ENCODE measurements at places on chromosomes 2 and 18.

- peaks cover 5% of the 10 kb centered on the region for H3K27me3 ChIP-seq
- H3K4me3 ChIP-seq = no peak overlapping the region
- H3K36me3 ChIP-seq = no peaks in the 10 kb centered on the region
- H3K27ac ChIP-seq = no peak overlapping the region
These were observed 57.4 kb upstream of the EPB41L3 start for GRCh38 chr18:5601188-5601624.

DNA sequence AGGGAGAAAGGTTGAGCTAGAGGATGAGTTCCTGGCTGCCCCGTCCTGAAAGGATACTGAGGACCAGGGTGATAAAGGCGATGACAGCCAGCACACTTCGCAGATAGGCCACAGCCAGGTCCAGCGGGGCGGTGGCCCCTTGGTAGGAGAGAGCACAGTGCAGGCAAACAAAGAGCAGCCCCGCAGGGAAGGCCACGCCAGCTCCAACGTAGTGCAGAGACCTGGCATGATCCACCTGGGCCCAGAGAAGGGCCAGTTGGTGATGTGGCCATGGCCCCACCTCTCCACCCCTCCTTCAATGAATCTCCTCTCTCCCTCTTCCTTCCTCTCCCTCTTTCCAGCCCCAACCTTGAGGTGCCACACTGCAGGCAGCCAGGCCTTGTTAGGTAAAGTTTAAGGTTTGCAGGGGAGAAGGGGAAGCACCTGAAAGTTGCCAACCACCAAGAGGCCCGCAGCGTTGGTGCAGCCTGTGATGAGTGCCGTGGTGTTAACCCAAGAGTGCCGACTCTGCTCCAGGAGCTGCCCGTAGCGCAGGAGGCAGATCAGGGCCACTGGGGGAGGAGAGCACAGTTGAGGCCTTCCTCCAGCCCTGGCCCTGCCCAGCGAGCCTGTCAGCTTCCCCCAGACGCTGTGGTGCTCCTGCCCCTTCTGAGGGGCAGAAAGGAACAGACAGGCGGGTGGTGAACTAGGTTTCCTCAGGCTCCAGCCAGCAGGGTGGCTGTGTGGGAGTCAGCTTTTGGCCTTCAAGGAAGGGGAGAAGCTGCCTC is 2.8 kb downstream of the TMEM150A start:
- H3K36me3 ChIP-seq = peaks cover 14% of the 10 kb centered on the region
- no peak overlapping the region for H3K4me3 ChIP-seq
- no peak for DNase-seq
- peaks cover 37% of the 10 kb centered on the region for H3K4me1 ChIP-seq
- no peak overlapping the region for H3K27ac ChIP-seq
- peaks cover 12% of the 10 kb centered on the region for H3K27me3 ChIP-seq

GRCh38 chr2:18232731-18233438 is 327.6 kb downstream of the RDH14 start:
- H3K27me3 ChIP-seq = no peaks in the 10 kb centered on the region
- no peak overlapping the region for H3K4me3 ChIP-seq
- DNase-seq = no peak
- no peaks in the 10 kb centered on the region for H3K36me3 ChIP-seq
- H3K4me1 ChIP-seq = no peaks in the 10 kb centered on the region

DNA sequence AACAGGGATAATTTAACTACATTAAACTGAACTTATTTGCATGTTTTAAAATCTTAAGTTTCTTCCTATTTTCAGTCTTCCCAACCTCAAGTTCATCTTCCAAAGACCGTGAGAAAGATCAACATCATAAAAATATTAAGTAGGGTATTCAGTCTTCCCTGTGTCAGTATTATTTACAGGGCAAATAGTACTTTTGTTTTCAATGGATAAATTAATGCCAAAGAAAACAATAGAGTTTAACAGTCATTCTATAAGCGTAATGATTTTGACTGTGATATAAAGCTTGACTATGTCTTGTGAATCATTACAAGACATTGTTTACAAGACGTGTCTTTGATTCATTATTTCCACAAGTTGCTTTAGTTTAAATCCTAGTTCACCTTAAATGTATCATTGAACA is 48.0 kb upstream of the NRXN1 start:
- H3K4me1 ChIP-seq = no peaks in the 10 kb centered on the region
- H3K27me3 ChIP-seq = no peaks in the 10 kb centered on the region
- DNase-seq = no peak

- H3K4me3 ChIP-seq = no peak overlapping the region
- H3K27me3 ChIP-seq = peaks cover 9% of the 10 kb centered on the region
- H3K4me1 ChIP-seq = no peaks in the 10 kb centered on the region
- DNase-seq = no peak
- H3K36me3 ChIP-seq = no peaks in the 10 kb centered on the region
- H3K27ac ChIP-seq = no peak overlapping the region
These were observed 112.3 kb downstream of the TNS1 start for GRCh38 chr2:217890445-217890844.
